ENCODE measurements at places on chromosomes 5 and 9.

DNA sequence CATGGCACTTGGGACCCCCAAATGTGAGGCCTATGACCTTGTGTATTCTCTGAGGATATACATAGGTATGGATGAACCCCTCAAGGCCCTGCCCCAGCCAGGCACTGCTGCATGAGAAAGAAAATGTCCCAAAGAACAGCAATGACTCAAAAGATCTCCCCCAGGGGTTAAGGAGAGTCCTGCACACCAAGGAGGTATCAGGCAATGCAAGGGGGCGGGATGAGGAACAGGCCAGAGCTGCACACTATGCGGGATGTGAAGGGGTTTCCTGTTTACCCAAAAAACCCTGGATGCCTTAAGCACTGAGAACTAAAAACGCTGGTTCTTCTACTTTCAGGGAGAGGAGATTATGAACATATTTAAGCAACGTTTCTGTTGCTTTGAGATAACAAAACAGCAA, 3.4 kb downstream of the RAPGEF1 start:
- DNase-seq = no peak

DNA sequence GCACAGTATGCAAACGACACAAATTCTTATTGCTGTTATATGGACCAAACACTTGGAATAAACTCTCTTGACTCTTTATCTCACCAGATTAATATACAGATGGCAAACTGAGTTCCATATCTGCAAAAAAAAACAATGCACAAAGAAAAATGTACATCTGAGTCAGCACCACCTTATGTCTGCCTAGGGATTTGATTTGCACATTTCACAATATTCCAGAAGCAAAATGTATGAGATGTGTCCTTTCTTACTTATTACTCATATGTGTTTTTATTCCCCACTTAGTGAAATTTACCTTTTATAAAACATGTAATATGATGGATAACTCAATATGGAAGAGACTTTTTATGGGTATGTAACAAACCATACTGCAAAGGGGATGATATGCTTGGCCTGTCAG, 236.9 kb downstream of the GLIS3 start:
- no peak for DNase-seq

GRCh38 chr5:140966293-140967225, at the start of gene PCDHAC2:
TSS of gene PCDHAC2 (plus strand) at chr5:140966476. CDS start at chr5:140966767, 291 bp downstream.
- no peak for DNase-seq

DNA sequence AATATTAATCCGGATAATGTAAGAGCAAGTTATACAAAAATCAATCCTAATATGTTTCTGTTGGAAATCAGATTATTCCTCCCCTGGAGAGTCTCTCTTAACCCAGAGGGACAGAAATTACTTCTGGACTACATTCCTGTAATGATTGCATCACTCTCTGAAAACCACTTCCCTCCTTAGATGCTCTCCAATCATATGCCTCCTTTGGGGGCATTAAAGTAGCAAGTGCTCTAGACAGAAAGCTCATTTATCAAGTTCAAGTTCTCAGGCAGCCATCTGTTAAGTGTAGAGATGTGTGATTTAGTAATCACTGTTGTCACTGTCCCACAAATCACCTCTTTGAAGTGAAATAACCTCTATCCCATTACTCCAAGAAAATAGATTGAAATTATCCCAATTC, 247.1 kb downstream of the SLCO4C1 start:
- no peak for DNase-seq

GRCh38 chr9:27396495-27396894, 99.5 kb upstream of the EQTN start:
- no peak for DNase-seq

All from effector memory CD4-positive, alpha-beta T cell (primary cell).